ENCODE measurements at places on chromosomes 16 and 17.

GRCh38 chr17:35257208-35257659, 14.4 kb downstream of the SLFN5 start:
- no peak for DNase-seq

- DNase-seq, result no peak
Measured at GRCh38 chr16:1073566-1074378, 1.2 kb downstream of the SSTR5 start.

DNA sequence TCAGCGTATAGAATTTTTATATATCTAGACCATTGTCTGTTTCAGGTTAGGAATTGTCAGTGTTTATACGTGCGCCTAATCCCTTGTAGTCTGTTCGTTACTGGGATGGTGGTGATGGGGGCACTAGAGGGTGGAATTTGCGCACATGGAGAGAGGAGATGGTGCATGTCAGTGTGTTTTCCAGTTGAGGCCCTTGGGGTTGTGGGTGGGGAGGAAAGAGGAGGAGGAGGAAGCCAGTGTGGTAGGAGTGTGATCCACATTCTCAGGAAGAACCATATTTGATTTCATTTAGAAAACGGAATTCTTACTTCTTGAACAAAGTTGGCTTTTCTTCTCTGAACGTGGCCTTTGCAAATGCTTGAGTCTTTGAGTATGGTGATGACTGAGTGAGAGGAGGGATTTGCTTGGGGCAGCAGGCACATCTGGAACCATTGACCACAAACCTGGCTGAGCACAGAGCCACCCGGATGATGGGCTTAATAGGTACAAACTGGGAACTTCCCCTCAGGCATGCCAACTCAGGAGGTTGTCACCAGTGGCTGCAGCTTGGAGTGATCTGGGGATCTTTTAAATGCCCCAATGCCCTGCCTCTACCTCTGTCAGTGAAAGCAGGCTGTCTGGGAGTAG, 98.9 kb downstream of the PRKCB start:
- no peak for DNase-seq

DNA sequence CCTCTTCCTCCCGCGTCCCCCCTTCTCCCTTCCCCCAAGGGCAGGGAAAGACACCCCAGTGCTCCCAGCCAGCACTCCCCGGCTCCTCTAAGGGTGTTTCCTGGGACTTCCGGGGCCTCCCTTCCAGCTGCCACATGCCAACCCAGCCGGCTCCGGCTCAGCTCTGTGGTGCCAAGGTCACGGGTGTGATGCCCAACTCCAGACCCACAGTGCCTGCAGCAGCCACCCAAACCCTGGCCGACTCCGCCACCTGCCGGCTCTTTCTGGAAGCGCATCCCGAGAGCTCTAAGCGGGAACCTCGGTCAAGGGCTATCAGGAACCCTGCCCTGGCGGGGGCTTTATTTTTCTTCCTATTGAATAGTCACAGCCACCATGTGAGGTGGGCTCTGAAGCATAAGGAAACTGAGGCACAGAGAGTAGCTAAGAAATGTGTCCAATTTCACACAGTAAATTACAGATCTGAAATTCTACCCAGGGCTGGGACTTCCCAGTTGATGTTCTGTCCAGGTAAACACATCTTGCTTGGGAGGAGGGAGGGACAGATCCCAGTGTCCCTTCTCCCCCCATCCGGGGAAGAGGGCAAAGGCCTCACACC, 3.3 kb upstream of the PPP1R1B start:
- peak; percentile 90 for DNase-seq

- peak; percentile 90 for DNase-seq
Measured at GRCh38 chr16:30996985-30997724, 12.1 kb downstream of the HSD3B7 start.

DNA sequence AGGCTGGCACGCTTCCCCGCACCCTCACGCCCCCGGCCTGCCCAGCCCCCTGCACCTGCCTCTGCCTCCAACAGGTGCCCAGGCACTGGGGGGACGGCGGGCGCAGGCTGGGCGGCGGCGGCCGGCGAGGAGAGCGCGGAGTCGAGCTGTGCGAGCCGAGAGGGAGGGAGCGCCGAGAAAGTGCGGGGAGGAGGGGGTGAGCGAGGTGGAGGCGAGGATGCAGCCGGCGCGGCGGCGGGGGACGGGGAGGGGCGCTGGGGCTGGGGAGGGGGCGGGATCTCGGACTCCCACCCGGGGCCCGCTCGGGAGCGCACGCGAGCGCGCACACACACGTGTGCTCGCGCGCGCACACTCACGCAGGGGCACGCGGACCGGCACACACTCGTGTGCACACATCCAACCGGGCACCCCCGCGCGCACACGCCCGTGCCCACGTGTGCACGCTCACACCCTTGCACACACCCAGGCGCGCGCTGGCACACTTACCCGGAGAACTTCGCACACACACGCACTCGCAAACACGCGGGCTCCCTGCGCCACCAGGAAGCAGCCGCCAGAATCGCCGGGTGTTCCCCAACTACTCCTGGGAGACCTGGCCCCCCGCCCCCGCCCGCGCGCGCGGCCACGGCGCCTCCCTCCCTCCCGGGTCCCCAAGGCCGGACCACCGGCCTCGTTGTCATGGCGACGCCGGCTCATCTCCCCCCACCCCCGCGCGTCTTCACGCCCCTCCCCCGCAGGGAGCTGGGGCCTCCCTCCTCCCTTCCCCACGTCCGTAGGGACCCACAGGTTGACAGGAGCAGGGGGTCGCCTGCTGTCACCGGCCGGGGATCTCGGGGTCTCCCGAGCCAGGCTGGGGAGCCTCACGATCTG, at the start of gene DOC2A:
Gene DOC2A, minus strand, starts transcription at position 184 of the 870 bp plus-strand sequence. CDS start 805 bp downstream, outside the sequence.
- DNase-seq, result peak; percentile 43

Data from CD4-positive, alpha-beta T cell treated with Interleukin-17A for 4 hours (primary cell).